ENCODE measurements at places on chromosomes 4 and X. TPM values are rescaled to one million over a fixed set of nuclear protein-coding genes. Genes with fewer than 3 reads are reported as not detected.

GRCh38 chr4:124997124-124997523, 284.6 kb upstream of the ANKRD50 start:
- no peak overlapping the region for H3K27ac ChIP-seq
- DNase-seq = no peak
- H3K4me3 ChIP-seq = no peak overlapping the region
- H3K36me3 ChIP-seq = no peaks in the 10 kb centered on the region

DNA sequence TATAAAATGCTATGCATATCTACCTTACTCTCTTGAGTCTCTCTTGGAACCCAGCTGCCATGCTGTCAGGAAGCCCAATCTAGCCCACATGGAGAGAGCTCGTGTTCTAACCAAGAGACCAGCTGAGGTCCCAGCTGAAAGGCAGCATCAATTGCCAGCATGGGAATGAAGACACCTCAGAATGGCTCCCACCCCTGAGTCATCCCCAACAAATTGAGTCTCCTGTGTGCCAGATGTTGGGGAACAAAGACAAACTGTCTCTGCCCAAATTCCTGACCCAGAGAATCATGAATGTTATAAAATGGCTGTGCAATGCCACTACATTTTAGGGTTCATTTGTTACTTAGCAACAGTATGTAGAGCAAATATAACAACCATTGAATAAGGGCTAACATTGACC, 105.2 kb upstream of the STX18 start:
- DNase-seq = no peak
- no peak overlapping the region for H3K27ac ChIP-seq
- H3K27me3 ChIP-seq = no peaks in the 10 kb centered on the region
- H3K4me1 ChIP-seq = no peaks in the 10 kb centered on the region
- no peak overlapping the region for H3K4me3 ChIP-seq
- no peaks in the 10 kb centered on the region for H3K36me3 ChIP-seq

DNA sequence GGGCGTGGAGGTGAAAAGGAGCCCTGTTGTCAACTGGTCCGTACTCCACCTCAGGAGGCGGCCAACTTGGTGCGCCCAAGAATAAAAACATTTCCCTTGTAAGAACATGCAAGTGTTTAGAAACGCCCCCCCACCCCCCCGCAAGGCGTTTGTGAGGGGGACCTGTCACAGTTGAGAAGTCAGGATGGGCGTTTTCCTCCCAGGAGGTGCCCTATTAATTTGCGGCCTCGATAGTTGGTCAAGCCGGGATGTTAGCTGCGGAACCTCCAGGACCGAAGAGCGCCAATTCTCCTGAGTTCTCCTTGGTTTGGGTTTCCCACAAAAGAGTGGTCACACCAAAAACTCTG, 651 bp upstream of the SAP30 start:
- peak overlapping the region; percentile 87 for H3K4me3 ChIP-seq
- no peak for DNase-seq
- peaks cover 9% of the 10 kb centered on the region for H3K4me1 ChIP-seq
- peak overlapping the region; percentile 26 for H3K27ac ChIP-seq
- H3K27me3 ChIP-seq = no peaks in the 10 kb centered on the region
- H3K36me3 ChIP-seq = peaks cover 32% of the 10 kb centered on the region

The UBE2D3 gene
- total RNA-seq = 235 TPM

DNA sequence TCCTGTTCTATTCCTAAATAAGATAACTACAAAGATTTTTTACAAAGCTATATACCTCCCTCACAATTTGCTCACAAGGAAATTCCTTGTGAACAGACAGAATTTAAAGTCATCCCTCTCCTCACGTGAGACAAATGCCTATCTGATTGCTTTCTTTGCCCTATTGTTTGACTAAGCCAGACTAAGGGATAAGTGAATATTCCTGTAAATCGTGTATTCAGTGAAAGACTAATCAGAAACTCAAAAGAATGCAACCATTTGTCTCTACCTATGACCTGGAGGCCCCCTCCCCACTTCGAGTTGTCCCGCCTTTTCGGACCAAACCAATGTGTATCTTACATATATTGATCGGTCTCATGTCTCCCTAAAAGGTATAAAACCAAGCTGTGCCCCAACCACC, 15.3 kb upstream of the ZBTB33 start:
- H3K27ac ChIP-seq = no peak overlapping the region
- H3K27me3 ChIP-seq = no peaks in the 10 kb centered on the region
- no peaks in the 10 kb centered on the region for H3K36me3 ChIP-seq
- no peak overlapping the region for H3K4me3 ChIP-seq
- no peak for DNase-seq

The NHSL2 gene
- total RNA-seq = 0.27 TPM

GRCh38 chr4:87268411-87268810, 48.0 kb upstream of the KLHL8 start:
- no peaks in the 10 kb centered on the region for H3K36me3 ChIP-seq
- H3K27me3 ChIP-seq = no peaks in the 10 kb centered on the region
- no peak overlapping the region for H3K27ac ChIP-seq
- no peak for DNase-seq
- H3K4me3 ChIP-seq = no peak overlapping the region

The TAF7L gene
- total RNA-seq = not detected

GRCh38 chrX:65677954-65678469, 10.6 kb downstream of the MSN start:
- H3K27me3 ChIP-seq = no peaks in the 10 kb centered on the region
- peaks cover 32% of the 10 kb centered on the region for H3K4me1 ChIP-seq
- no peak overlapping the region for H3K4me3 ChIP-seq
- H3K27ac ChIP-seq = peak overlapping the region; percentile 12
- no peaks in the 10 kb centered on the region for H3K36me3 ChIP-seq

The PABPC1L2A gene
- total RNA-seq = not detected

GRCh38 chr4:68372588-68372987, 22.7 kb upstream of the YTHDC1 start:
- H3K36me3 ChIP-seq = peaks cover 18% of the 10 kb centered on the region
- no peak overlapping the region for H3K4me3 ChIP-seq
- no peak for DNase-seq

The NDST4 gene
- total RNA-seq = not detected

The CLGN gene
- total RNA-seq = 2.1 TPM
